ENCODE measurements at places on chromosomes 1 and 21.
A peak's percentile ranks its signal among the peaks of the same experiment; 100 is the strongest.

- DNase-seq, result no peak
Observed at GRCh38 chr1:83787246-83787998, 211.5 kb downstream of the TTLL7 start.

GRCh38 chr1:151547900-151548230 is 7.8 kb downstream of the TUFT1 start:
- DNase-seq, result no peak

DNA sequence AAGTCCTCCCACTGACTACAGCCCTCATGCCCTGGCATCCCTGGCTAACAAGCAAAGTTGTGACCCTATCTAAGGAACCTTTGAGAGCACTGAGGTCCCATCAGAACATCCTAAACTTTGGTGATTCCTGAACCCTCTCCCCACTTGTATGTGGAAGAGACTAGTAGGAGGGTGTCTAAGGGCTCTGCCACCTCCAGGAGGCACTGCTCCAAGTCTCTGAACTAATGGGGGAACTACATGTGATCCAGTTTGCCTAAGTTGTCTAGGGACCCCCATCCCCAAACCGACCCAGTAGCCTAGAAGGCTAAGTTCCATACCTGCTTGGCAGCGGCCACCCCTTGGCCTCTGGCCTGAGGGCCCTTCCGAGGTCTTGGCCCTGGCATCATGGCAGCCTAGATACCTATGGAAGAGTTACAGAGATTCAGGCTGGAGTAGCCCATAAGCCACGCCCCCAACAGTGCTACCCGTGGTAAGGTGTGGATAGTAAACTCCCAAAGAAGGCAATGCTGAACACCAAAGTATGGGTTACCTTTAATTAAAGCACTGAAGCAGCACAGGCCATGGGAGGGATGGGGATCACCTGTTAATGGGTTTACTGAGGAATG is 1.7 kb downstream of the CC2D1B start:
- DNase-seq, result no peak

DNA sequence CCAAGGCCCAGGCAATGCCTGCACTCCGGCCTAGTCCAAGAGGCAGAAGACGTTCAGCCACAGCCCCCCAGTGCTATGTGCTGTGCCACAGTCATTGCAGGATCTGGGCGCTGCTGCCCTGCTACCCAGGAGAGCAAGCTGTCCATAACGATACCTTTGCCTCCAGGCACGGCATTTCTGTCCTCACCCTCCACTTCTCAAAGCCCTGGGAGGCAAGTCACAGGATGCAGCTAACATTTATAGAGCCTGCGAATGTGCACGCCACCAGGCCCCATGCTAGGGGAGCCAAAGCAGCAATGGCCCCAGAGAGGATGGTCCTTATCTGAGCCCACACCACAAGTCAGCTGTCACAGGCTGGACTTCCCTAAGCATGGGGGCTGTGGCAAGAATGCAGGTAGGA is 13.8 kb downstream of the LRP8 start:
- DNase-seq, result no peak

DNA sequence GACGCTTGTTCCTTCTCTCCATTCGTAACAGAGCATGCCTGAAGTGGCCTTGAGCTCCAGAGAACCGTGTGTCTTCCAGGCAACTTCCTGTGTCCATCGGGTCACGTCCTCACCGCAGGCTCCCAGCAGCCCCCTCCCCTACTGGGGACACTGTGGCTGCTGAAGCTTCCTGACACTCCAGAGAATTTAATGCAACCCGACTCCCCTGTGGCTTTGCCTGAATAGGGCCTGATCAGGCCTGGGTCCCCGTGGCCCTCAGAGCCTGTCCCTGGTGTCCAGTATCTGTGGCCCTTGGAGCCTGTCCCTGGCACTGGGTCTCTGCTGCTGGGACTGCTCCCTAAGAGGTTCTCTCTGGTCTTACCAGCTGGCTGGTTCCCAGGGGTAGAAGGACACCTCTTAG is 219.7 kb upstream of the VAMP3 start:
- DNase-seq, result no peak

DNA sequence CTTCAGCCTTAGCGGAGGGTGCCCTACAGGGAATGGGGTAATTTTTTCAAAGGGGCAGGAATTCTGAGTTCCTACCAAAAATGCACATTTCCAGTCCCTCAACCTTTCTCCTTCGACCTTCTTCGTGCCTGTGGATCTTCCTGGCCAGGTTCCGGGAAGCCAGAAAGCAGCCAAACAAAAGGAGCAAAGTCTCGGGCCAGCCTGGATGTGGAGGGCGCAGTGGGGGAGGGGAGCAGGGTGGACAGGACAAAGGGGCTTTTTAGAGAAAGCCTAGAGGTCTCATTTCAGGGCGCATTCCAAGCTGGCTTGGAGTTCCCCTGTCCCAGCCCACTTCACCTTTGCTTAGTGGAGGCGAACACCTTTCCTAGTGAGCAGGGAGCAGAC is 2.9 kb upstream of the INAVA start:
- no peak for DNase-seq

GRCh38 chr1:114780344-114781226 is at the start of gene SIKE1:
Gene SIKE1, minus strand, starts transcription at chr1:114780685. Its CDS starts 78 bp downstream, at chr1:114780607.
- DNase-seq, result peak; percentile 86

DNA sequence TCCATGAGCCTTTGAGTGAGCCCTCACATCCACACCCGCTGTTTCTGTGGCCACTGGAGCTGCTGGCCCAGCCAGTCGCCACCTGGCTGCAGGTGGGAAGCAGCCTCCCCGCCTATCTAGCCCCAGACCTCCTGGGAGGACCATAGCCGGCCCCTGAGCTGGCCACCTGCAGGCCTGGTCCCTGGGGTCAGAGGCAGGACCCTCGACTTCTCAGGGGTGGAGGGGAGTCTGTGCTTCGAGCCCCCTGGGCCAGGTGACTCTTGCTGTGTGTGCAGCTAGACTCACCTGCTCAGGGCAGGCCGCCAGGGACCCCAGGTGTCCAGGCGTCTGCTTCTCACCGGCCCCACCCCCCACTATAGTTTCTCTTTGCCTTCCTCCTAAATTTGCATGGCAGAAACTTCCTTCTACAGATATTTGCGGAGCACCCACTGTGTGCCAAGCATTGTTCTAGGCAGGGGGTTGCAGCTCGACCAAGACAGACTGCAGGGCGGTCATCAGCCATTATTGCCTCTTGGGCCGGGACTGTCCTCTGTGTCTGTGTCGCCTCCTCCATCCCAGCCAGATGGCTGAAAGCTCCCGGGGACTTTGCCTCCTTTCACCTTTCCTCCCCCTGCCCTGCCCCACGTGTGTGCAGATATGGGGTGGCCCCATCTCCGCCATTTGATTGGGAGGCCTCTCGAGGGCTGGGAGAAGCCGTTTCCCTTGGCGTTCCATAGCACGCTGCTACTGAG is 27.3 kb downstream of the SPSB1 start:
- DNase-seq, result no peak
